ENCODE measurements at places on chromosomes 12 and 14. TPM values are rescaled to one million over a fixed set of nuclear protein-coding genes. Genes with fewer than 3 reads are reported as not detected.
A peak's percentile ranks its signal among the peaks of the same experiment; 100 is the strongest.

DNA sequence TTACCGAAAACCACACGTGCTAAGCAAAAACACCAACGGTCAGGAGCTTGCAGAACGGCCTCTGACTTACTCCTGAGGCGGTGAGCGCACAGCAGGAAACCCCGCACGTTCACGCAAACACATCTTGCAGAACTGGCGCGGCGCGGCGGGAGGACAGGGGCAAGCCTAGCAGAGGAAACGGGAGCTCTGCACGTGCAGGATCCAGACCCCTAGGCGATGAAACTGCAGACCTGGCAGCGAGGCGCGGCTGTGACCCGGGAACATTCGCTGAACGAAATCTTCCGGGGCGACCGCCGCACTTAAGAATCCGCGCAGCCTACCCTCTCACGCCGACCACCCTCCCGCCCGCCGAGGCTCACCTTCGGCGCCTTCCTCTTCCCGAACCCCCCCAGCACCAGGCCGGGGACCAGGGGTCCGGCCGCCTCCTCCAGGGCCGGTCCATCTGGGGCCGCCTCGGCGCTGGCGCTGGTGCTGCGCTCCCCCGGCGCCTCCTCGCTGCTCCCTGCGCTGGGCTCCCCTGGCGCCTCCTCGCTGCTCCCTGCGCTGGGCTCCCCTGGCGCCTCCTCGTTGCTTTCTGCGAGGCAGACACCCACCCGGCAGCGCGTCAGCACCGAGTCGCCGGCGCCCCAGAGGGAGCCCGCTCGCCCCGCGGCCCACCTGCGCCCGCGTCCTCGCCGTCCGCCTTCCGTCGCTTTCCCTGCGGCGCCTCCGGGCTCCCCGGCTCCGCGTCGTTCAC, 615 bp downstream of the DDX51 start:
- DNase-seq: no peak

DNA sequence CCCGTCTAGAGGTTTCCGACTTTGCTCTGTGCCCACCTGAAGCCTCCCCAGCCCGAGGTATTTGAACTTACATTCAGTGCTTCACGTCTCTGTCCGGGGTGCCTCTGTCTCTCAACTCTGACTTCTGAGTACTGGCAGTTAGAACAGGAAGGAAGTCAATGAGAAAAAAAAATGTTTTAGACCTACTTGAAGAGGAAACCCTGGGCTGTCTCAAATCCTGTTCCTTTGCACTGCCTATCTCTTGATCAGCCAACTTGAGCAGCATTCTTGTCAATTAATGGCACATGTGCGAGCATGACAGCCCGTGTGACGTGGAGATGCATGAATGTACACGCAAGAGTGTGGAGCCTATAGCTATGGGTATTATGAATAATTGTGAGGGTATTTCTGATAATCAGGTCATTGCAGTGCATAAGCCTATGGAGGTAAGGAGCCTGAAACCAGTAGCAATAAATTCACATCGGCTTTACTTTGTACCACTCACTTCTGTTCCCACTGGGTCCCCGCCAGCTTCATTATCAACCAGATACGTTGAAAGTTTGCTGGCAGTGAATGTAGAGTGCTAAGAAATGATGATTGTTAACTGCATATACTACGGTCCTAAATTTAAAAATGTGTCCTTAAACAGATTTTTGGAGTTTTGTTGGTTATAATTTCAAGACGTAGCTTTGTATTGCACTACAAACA, at the start of gene ARHGDIB:
Gene ARHGDIB (minus strand): TSS at position 136 of the 687 bp plus-strand sequence. CDS start 10,889 bp downstream, outside the sequence.
- DNase-seq: peak; percentile 49

The ALKBH1 gene
- total RNA-seq: 14.4 TPM

DNA sequence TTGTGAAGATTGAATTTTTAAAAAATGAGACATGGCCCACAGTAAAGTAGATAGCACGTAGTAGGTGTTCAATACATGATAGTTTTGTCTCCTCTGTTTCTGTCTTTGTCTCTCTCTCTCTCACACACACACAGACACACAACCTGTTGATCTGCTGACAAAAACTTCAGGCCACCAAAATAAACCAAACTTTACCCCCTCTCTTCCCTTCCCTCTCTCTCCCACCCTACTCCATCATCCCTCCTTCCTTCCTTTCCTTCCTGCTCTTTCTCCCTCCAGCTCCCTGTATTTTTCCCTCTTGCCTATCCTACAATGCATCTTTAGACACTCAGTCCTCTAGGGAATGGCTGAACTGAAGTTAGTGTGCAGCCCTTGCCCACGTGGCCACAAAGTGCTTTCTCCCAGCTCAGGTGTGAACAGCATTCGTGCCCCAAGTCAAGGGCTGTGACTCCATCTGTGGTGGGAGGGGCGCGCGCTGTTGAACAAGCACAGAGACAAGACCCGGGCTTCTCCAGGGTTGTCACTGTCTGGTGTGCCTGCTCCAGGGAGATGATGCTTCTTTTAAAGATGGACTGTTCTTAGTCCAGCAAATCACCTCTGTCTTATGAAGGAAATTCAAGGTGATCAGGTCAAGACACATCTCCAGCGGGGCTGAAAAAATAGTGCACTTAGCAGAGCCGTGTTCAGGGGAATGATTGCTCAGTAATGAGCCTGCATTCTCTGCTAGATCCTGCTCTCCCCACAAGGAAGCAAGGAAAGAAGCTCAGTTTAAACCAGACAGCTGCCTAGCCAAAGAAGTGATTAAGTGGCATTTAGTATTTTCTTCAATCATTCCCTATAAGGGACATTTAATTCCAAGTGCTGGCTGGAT, 75.3 kb downstream of the WSCD2 start:
- DNase-seq: no peak

The GPR84 gene
- total RNA-seq: not detected

GRCh38 chr12:5505116-5505515, 73.2 kb downstream of the NTF3 start:
- DNase-seq: no peak

DNA sequence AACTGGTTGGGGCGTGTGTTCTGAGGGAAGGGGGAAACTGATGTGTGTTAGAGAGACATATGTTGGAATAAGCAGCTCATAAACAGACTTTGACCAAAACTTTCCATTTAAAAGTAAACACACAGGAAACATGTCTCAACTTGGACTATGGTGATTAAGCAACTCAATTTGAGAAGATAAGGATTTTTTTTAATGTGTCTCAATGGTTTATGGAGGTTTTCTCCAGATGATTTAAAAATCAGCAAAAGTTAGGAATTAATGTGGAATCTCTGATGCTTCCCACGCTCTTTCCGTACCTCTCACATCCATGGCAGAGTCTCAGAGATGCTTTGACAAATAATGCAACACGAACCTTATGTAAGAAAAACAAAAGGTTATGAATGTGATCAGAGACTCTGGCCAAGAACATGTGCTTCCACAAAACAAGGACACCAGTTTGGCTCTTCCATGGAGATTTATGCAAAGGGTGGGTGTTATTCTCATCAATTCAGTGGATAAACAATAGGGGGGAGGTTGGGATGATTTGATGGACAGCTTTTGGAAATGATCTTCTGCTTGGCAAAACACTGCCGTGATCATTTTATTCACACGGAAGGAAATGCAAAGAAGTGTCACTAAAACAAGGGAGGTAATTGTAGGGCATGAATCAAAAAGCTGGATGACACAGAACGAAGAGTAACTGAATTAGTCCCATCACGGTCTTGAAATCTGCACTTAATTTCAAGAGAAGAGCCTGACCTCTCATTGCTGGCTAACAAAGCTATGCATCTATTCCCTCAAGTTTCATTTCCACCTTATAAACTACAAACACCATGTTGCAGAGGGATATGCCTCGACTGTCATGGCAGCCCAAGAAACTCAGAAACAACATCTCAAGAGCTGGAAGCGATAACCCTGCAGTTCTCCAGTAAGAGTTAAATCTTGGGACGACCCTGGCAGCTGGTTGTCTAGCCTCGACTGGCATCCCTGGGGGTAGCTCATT, 76.5 kb downstream of the FOXN3 start:
- DNase-seq: no peak

The LTBP2 gene
- total RNA-seq: 2.8 TPM

The CLEC2B gene
- 1.6 TPM for total RNA-seq

DNA sequence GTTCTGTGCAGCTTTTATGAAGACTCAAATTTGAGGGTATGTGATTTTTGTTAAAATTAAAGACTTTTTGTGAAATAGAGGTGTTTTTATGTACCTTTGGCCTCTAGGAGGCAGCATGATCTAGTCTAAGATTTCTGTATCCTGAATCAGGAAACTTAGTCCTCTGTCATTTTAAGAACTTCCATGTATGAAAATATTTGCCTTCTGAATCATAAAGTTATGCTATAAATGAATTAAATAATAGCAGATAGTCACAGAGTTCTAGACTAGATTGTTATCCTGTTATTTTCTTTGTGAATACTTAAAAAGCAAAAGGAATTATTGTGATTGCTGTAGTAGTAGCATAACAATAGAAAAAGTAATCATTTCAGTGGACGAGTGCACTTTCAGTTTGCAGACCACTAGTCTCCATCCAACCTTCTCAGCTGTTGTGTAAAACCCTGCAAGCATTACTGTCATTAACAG, 56.3 kb downstream of the FGD4 start:
- no peak for DNase-seq

GRCh38 chr14:61675291-61675690, 20.0 kb upstream of the HIF1A start:
- DNase-seq: no peak

GRCh38 chr12:50218386-50218785, 51.2 kb upstream of the CERS5 start:
- no peak for DNase-seq

The GUCY2C gene
- 75.0 TPM for total RNA-seq

DNA sequence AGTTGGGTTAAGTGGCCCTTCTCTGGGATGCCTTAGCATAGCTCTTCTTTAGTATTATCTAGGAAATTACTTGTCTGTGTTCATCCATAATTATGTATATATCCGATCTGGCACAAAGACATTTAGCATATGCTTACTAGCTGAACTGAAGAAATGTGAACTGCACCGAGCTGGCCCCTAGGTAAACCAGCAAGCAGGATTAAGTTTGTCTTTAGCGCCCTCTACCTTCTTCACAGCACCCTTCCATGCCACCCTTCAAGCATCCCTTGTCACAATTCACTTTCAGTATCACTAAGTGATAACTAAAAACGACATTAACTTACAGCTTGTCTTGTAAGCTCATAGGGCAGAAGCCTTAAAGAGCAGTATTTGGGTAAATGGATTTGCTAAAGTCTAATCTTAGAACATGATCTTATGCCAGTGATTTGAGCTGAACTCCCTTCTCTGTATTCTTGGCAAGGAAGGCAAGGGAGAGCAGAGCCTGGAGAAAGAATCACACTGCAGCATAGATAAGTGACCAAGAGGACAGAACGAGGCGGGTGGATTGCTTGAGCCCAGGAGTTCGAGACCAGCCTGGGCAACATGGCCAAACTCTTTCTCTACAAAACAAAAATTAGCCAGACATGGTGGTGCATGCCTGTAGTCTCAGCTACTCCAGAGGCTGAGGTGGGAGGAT, 2.6 kb upstream of the HAL start:
- DNase-seq: no peak

DNA sequence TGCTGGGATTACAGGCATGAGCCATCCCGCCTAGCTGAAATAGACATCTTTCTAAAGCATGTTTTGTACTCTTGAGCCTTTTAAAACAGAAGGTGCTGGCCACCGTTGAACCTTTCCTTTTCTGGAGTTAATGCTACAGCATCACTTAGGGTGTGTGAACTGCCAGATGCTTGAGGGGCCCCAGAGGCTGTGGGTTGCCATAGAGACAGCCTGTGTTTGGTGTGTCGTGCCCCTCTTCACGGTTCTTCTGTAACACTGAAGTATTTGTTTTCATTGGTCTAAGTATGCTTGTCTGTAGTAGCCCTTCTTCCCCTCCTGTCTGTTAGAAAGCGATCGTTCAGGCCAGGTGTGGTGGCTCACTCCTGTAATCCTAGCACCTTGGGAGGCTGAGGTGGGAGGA, 30.8 kb downstream of the PLEKHG3 start:
- no peak for DNase-seq

- no peak for DNase-seq
These were observed 148.5 kb downstream of the FOXN3 start for GRCh38 chr14:89268514-89268913.

The RPL10L gene
- 9.6 TPM for total RNA-seq

DNA sequence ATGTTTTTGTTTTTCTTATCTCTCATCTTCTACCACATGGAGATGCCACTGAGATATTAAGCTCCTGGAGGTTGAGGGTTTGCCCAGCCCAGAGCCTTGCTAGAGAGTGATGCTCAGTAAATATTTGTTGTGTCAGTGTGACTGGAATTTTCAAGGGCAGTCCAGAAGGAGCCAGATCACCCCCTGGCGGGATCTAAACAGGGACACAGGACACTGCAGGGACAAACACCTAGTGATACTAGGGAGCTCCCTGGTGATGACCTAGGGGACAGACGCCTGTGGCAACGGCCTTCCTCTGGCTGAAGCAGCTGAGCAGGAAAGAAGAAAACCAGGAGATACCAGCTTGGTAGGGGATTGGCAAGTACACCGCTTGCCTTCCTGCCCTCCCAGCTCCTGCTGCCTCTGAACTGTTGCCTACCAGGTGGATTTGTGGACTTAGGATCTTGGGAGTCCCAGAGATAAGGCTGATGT, 714.4 kb upstream of the TBX3 start:
- no peak for DNase-seq

DNA sequence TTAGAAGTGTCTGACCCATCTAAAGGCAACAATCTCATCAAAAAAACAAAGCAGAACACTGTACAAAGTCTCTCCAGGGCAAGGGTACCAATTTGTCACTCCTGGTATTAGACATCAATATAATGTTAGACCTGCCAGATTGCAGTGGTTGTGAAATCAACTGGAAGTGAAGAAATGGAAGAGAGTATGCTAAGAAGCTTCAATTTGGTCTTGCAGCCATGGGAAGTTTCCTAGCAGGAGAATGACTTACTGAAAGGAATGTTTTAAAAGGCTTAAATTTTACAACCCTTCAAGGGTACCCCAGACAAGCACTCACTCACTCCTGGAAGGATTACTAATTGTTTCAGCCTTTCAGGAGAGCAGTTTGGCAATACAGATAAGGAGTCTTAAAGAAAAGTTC, 18.9 kb downstream of the LLPH start:
- no peak for DNase-seq

DNA sequence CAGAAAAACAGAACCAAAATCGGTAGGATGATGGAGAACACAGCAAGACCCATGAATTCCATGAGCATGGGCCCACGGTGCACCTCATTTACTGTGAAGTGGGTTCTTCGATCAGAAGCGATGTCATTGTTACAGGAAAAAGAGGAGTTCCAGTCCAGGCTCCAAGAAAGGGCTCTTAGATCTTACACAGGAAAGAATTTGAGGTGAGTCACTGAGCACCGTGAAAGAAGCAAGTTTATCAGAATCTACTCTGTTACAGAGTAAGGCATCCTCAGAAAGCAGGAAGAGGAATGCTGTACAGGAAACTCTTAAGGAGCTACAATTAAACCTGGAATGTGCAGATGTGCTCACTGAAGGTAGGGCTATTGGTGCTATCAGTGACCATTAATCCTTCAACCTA, 11.6 kb upstream of the CHFR start:
- no peak for DNase-seq

The TUBA1C gene
- total RNA-seq: 260 TPM

The BICDL1 gene
- total RNA-seq: 6.6 TPM

The TRPV4 gene
- total RNA-seq: 0.09 TPM

Measured in left colon (tissue), 2 donors.